ENCODE measurements at places on chromosomes 6 and 20.

DNA sequence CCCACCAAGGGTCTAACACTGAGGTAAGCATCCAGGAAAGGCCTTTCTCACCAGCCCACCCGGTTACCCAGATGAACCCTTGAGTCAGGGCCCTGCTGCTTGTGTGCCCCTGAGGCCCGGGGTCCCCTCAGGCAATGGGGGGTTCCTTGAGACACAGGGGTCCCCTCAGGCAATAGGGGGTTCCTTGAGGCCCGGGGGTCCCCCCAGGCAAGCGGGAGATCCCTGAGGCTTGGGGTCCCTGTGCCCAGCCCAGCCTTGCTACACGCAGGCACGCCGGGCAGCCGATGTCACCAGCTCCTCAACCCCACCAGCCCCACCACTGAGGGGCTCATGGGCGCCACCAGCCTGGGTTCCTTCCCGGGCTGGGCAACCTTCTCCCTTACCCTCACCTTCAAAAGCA is 247.2 kb downstream of the TTLL2 start:
- no peak for DNase-seq

- DNase-seq, result no peak
Measured at GRCh38 chr6:167825332-167826229, 1.1 kb upstream of the AFDN start.

DNA sequence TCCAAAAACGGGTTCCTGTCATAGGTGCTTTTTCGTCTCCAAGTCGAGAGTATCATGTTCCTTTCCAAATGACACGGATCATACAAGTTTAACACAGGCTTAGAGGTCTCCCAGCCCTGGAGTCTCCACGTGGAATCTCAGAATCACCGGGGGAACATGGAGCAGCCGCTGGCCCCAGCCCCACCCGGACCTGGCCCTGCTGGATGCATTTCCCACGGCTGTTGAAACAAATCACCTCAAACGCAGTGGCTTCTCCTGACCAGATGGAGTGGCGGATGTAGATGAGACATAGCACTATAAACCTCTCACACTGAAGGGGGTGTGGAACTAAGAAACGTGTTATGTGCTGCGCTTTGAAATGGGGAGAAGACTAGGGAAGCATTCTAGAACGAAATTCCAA is 70.0 kb upstream of the FRMD1 start:
- DNase-seq, result no peak

GRCh38 chr6:143127941-143128680 is 67.4 kb downstream of the AIG1 start:
- no peak for DNase-seq

GRCh38 chr6:29487660-29488059 is at the start of gene MAS1L:
Gene MAS1L (minus strand): TSS chr6:29487956. CDS start chr6:29487902, 54 bp downstream.
- no peak for DNase-seq

DNA sequence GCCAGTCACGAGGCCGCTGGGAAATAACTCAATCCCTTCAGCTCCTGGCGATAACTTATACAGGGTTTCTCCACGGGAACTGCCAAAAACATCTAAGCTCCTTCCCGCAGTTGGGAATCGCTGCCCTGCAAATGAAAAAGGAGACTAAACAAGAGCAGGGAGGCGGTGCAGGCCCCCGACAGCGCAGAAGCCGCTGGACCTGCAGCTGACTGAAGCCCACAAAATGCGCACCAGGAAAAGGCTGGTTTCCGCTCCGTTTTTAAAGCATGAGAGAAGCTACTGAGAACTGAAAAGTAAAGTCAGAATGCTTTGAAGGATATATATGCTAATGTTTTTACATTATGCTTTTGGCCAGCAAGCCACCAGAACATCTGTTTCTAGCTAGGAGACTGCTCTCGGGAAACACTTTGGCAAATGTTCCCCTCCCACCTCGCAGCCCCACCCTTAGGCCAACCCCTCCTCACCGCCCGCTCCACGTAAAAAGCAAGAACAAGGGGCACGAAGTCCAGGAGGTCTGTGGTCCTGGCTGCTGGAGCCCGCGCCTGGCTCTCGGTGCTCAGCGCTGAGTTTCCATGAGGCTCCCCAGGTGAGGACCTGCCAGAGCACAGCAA is 90.5 kb downstream of the SOD2 start:
- DNase-seq, result no peak

- no peak for DNase-seq
Measured at GRCh38 chr6:71194724-71195123, 93.9 kb upstream of the OGFRL1 start.

- no peak for DNase-seq
Measured at GRCh38 chr20:9490631-9491030, 23.8 kb upstream of the LAMP5 start.

Measured in forelimb muscle (tissue), 1 donor.